ENCODE measurements at places on chromosomes 5 and 9.

GRCh38 chr9:125701351-125701750 is 5.7 kb downstream of the MAPKAP1 start:
- DNase-seq = no peak

DNA sequence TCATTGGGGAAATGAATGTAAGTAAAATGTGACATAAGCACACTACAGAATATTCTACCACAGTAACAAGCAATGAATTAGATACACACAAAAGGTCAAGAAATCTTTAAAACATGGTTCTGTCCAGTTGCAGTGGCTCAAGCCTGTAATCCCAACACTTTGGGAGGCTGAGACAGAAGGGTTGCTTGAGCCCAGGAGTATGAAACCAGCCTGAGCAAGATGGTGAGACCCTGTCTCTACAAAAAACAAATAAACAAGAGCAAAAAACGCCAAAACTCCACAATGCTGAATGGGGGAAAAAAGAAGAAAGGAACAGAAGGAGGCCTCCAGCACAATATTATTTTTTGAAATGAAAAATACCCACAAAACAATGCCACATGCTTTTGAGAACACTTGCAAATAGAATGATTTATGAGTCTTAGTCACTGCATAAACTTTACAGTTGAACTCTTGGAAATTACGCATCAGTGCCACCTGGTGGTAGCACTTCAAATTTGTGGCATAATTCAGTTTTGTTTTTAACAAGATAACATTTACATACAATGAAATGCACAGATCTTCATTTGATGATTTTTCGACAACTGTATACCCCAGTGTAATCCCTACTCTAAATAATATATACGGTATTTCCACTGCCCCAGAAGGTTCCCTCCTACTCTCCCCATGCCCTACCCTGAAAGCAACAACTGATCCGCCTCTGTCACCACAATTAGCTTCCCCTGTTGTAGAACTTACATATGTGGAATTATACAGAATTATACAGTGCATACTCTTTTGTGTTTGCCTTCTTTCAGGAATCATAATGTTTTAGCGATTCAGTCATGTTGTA is 14.4 kb upstream of the SPINK4 start:
- DNase-seq = peak; percentile 91

- DNase-seq = no peak
Measured at GRCh38 chr5:38846379-38847011, 683 bp downstream of the OSMR start.

GRCh38 chr5:174188295-174188694 is 142.8 kb downstream of the NSG2 start:
- no peak for DNase-seq

GRCh38 chr5:96017951-96018350 is 56.3 kb upstream of the ELL2 start:
- no peak for DNase-seq

GRCh38 chr9:109421026-109421970 is 76.8 kb downstream of the PTPN3 start:
- no peak for DNase-seq

DNA sequence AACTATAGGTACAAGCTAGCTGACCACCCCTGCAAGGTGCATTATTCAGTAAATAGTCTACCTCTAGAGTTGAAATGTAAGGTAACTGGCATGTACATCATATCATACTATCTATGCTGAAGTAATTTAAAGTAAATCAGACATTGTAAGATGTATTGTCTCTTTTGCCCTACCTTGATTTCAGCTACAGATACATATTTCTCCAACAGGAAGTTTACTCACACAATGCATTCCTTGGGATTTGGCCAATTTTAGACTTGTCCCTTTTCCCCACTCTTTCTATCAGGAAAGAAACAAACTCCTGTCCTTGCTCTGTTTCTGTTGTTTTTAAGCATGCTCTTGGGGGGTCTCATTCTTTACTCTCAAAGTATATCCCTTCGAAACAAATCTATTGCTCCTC is 58.5 kb upstream of the TSLP start:
- DNase-seq = no peak

DNA sequence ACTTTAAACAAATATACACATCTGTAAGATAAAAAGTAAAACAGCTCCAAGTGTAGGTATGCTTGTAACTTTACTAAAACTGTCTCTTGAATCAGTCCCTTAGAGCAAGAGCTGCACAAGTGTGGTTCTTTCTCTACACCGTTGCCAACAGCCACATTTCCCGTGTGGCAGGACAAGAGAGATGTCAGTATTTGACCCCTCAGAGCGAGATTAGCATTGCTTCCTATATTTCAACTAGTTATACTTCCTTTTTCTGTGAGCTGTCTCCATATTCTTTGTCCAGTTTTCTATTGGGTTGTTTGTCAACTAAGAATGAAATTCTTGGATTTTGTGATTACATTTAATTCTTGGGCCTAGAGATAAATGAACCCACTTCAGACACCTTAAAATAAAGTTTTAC is 8.0 kb downstream of the PLIN2 start:
- peak; percentile 18 for DNase-seq

GRCh38 chr9:1759009-1759408 is 256.1 kb upstream of the SMARCA2 start:
- DNase-seq = no peak

Data from hematopoietic multipotent progenitor cell (in vitro differentiated cells).